ENCODE measurements at places on chromosomes 13 and 19.

DNA sequence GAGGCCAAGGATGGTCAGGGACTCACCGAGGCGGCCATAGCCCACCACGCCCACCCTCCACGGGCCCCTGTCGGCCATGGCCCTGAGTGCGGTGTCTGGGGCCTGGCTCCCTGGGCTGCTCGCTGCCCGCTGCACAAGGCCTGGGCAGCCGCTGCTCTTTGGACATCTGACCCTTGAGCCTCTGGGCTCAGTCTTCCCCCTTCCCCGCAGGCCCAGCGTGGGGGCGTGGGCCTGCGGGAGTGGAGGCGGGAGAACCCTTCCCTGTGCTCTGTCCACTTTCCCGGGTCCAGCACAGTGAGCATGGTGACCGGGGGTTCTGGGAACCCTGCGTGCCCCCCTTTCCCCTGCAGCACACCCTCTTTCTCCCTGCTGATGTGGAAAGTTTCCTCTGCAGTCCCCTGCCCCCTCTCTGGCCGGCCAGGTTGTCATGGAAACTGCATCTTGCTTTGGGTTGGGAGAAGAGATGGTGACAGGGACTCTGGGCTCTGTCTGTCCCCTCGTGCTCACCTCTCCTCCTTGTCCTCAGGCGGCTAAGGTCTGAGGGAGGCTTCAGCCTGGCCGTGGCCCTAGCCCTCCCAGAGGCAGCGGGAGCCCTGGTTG, at the start of gene ASPDH:
Gene ASPDH (minus strand): TSS at position 168 of the 600 bp plus-strand sequence. CDS start 90 bp downstream, at position 78.
- DNase-seq: no peak

DNA sequence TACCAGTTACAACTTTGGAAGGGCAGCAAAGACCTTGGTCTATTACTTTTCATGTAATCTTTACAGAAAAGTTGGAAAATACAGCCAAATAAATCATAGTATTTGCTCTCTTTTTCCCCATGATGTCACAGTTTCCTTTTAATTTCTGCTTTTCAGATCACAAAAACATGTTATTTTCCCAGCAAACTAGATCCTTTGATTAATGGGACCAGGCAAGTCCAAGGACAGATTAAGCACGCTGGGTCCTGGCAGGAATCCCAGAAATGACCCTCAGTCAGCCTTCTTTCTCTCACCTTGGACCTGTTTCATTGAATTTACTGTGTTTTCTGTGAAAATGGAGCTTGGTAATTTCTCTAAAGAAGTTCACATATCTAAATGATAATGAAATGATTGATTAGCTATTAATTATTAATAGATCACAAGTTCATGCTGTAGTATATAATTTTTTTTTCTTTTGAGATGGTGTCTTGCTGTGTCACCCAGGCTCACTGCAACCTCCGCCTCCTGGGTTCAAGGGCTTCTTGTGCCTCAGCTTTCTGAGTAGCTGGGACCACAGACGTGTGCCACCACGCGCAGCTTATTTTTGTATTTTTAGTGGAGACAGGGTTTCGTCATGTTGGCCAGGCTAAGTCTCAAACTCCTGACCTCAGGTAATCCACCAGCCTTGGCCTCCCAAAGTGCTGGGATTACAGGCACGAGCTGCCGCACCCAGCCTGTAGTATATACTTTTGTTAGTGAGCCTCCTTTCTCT, 16.0 kb downstream of the SPATA13 start:
- no peak for DNase-seq

DNA sequence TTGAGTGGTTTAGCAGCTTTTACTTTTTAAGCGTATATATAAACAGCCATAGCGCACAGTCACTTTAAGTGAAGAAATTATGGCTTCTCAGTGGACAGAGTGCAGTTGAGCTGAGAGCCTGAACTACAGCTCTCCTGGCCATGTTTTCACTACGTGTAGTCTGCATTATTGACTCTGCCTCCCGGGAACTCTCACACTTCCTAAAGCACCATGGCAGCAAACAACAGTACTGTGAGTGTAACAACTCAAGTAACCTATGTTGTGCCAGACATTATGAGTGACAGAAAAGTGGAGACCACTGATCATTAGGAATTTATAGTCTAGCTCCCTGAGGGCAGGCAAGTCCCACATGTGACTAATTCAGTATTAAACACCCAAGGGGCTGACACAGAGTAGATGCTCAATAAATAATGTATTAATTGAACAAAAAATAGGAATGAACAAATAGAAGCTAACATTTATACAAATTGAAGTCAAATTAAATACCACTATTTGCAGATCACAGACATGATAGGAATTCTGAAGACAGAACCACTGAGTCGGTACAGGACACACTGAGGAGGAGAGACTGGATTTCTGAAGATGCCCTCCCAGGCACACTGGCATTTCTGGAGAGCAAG, 19.7 kb downstream of the EFNB2 start:
- no peak for DNase-seq

DNA sequence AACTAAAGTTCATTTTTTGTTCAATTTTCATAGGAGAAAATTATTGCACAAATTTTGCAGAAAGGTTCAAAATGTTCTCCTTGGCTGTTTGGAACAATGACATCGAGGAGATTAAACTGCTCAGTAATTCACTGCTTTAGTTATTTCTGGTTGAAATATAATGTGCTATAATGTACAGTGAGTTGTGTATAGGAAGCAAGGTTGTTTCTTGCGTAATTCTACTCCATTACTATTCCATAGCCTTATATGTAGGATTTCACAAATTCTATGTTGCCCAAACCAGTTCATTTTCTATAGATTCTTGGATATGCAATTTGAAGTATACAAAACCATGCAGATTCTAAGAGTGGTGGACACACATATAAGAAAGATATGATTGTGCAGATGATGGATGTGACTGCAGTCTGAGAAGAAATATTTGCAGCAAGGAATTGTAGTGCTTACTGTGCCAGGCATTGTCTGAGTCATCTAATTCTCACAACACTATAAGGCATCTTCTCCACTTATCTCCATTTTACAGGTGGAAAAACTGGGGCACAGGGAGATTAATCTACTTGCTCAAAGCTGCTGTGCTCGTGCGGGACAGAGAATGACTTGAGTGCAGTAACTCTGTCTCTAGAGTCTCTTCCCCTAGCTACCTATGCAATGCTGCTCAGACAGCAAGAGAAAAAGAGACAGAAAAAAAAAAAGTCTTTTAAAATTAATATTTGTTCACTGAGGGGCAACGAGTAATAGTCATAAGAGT, 515.5 kb downstream of the MYO16 start:
- DNase-seq: no peak

GRCh38 chr13:80504453-80504852, 163.5 kb upstream of the SPRY2 start:
- no peak for DNase-seq

DNA sequence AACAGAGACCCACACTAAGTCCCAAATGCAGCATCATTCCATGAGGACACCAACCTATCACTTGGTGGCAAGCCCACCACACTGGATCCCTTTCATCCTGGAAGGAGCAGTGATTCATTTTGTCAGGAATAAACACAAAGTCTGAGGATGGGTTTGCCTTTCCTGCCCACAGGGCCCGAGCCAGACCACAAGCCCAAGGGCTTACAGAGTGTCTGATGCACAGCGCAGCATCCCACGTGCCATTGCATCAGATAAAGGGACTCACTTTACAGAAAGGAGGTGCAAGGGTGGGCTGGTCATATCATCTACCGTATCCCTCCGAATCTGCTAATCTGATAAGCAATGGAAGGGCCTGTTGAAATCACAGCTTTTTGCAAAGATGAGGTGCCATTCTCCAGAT, 12.2 kb upstream of the KCTD15 start:
- DNase-seq: no peak

- DNase-seq: no peak
Measured at GRCh38 chr19:27733551-27734266, 1479.2 kb downstream of the UQCRFS1 start.

DNA sequence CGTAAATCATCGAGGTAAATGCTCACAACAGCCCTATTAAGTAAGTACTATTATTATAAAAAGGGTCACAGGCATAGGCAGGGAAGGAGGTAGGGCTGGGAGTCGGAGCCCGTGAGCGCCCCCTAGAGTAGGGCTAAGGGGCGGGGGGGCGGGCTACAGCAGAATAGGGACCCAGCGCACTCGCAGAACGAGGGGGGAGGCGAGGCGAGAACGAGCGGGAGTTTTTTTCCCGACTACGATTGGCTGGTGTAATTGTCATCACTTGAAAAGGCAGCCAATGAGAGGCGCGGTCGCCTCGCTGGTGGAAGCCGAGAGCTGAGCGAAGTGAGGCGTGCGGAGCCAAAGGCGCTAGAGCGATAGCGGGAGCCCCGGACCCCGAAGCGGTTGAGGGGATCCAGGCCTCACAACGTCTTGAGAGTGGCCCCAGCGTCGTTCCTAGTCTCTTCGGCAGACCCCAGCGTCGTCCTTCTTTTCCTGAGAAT, 24.2 kb downstream of the KEAP1 start:
- DNase-seq: peak; percentile 93

GRCh38 chr13:78046331-78046730, 127.7 kb upstream of the EDNRB start:
- no peak for DNase-seq

GRCh38 chr19:4688587-4688986, 18.4 kb upstream of the MYDGF start:
- no peak for DNase-seq

DNA sequence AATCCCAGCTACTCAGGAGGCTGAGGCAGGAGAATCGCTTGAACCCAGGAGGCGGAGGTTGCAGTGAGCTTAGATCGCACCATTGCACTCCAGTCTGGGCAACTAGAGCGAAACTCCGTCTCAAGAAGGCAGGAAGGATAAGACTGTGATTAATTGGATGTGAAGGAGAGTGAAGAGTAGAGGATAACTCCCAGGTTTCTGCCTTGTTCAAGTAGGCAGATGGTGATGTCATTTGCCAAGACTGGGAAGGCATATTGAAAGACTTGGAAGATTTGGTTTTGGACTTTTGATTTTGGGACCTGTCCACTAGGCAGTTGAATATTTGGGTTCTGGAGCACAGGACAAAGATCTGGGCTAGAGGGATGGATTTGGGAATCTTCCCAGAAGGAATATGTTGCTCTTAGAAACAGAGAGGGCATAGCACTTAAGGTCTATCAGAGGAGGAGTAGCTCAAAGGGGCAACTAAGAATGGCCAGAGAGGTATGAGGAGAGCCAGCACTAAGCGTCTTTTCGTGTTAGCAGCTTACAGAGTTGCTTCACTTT, 20.0 kb downstream of the GARRE1 start:
- DNase-seq: no peak

DNA sequence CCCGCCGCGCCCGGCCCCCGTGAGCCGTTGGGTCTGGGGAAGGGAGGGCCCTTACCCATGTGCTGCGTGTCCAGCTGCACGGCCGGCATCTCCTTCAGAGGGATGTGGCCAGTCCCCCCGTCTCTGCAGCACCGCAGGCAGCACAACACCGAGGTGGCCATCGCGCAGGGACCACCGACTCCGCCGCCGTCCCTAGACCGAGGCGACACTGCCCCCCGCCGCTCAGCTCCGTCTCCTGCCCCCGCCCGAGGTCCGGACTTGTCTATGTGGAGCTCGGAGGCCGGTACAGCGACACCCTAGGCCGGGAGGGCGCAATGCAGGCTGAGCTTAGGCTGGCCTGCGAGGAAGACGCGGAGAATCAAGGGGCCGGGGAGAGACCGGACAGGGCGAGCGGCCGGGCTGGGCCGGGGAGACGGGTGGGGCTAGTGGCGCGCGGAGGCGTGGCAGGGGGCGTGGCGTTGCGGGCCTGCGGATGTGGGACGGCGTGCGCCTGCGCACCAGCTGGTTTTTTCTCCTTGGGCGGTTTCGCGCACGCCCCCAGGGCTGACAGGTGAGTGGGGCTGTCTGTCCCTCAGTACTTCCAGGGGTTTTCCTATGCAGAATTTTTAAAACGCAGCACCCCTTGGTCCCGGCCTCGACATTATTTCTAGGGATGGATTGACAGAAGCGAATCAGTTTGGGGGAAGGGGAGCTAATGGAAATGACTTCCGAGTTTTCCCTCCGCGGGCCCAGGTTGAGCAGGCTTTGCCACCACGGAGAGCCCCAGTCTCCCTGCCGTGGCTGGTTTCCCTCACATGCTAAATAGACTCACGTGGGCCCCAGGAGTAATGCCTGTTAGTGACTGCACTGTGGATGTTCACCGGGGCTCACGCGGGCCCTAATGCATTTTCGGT, at the start of gene SPRYD7:
Gene SPRYD7 (minus strand): TSS at position 266 of the 893 bp plus-strand sequence. CDS start 105 bp downstream, at position 161.
- DNase-seq: peak; percentile 96

- DNase-seq: no peak
Measured at GRCh38 chr19:53518716-53519115, 19.2 kb upstream of the ZNF331 start.

DNA sequence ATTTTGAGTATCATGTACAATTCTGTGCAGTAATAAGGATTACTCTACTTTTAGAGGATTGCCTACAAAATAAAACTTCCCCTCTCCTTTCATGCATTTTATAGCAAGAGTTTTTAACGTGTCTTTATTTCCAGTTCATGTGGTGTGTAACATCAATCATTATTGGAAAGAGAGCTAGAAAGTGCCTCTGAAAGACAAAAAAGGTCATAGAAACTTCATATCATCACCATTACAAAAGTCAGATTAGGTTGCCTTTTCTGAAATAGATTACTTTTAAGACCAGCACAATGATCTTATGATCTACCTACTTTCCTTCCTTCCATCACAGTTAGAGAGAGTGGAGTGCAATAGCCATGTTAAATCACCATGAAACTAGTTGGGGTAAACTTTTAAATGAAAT, 12.6 kb downstream of the DACH1 start:
- no peak for DNase-seq

GRCh38 chr13:100541897-100542825, 46.4 kb downstream of the GGACT start:
- no peak for DNase-seq

DNA sequence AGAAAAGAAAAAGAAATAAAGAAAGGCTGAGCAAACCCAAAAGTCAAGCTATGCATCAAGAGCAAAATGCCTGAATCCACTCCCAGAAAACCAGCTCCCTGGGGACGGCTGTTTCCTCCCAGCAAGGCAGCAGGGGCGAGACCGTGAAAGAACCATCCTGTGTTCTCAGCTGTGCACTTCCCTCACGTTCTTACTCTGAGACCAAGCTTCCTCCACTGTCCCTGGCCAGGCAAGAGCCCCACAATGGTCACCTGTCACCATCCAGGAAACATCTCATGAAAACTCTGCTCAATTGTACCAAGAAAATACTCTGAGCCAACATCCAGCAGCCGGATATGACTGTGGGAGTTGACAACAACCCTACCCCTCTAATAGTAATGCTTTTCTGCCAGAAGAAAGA, 22.9 kb downstream of the RAB20 start:
- no peak for DNase-seq

GRCh38 chr13:49935171-49936074, 717 bp downstream of the SPRYD7 start:
- peak; percentile 17 for DNase-seq

- DNase-seq: no peak
Measured at GRCh38 chr19:1073063-1073955, 6.3 kb downstream of the ARHGAP45 start.

- DNase-seq: no peak
Measured at GRCh38 chr19:36196249-36196648, 18.2 kb downstream of the ZNF565 start.

GRCh38 chr19:17457616-17458015, 3.1 kb downstream of the NXNL1 start:
- DNase-seq: no peak

GRCh38 chr13:105541565-105541964, 993.9 kb downstream of the EFNB2 start:
- DNase-seq: no peak

- DNase-seq: no peak
Measured at GRCh38 chr13:64505336-64505910, 2724.7 kb downstream of the PCDH9 start.

All from CD4-positive, alpha-beta T cell treated with Interleukin-15 for 1 hour (primary cell).